ENCODE measurements at places on chromosomes 7 and 10.

DNA sequence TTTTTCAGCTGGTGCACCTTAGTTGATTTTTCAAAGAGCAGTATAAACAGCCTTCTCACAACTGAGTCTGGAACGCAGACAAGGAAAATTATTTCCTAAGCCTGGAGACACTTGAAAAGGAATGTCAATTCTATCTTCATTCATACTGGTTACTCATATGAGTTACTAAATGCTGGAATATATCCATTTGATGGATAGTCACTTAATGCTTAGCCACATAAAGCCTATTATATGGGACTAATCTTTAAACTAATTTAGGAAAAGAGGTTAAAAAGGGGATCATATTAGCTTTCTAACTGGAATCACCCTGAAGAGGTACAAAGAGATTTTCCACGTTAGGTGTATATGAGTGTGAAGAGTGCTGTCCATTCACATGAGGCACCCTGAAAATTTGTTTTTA lies 1.7 kb upstream of the HOXA4 start:
- no peak for ATAC-seq

DNA sequence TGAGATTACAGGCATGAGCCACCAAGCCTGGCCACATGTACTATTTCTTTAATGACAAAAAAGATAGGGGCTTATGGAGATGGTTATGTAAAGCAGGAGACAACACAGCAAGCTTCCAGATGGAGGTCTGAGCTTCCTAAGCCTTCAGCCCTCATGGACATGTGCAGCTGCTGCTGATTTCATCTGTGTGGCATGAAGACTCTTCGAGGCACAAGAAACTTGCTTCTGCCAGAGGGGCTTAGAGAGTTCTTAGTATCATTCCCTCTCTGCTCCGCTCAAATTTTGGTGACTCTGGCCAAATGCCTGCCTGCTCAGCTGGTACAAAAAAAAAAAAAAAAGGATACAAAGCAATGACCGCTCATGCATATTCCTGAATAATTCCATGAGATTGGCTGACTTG lies 552.5 kb downstream of the TYW1 start:
- ATAC-seq, result no peak

- ATAC-seq, result no peak
These were observed 5.6 kb downstream of the WNT16 start for GRCh38 chr7:121334376-121334775.

DNA sequence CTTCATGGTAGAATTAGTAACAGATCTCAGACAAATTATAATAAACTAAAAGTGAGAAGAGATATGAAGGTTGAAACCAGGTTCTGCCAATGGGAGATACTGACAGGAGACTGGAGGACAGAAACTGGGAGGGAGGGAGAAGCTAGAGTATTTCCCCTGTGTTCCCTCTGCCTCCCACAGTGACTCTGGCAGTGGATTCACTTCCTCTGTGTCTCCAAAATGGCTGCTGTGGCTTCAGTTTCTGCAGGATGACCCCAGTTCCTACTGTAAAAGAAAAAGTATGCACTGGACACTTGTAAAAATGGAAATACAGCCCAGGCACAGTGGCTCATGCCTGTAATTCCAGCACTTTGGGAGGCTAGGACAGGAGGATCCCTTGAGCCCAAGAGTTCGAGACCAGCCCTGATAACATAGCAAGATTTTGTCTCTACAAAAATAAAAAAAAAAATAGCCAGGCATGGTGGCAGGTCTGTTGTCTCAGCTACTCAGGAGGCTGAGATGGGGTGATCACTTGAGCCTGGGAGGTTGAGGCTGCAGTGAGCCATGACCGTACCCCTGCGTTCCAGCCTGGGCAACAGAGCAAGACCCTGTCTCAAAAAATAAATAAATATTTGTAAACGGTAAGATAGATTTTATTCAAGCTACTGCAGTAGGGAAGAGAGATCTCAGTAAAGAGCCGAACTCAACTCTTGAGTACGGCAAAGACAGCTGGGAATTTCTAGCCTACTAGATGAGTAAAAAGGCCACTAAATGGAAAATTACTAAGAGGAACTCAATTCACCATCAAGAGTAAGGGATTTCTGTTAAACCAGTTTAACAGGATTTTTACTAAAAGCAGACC lies 156.6 kb upstream of the TRIM24 start:
- ATAC-seq, result no peak

DNA sequence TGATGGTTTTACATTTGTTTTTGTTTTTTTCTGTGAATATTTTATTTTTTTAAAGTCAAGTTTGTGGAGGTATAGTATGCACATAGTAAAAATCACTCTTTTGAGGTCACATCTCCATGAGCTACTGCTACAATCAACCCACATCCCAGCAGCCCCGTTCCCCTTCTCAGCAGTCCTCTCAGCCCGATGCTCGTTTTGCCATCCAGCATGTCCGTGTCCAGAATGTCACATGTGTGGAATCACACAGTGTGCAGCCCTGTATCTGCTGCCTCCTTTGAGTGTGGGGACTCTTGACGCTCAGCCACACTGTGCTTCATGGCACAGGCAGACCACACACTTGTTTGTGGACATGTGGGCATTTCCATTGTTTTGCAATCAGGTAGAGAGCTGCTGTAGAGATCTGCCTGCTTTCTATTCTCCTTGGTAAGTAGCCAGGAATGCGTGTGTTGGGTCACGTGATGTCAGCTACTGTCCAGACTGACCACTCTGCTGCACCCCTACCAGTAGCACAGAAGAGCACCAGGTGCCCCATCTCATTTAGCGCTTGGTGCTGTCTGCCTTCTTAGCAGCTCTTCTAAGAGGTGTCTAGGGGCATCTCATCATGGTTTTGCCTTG lies 71.6 kb upstream of the CAMK2B start:
- ATAC-seq, result no peak

DNA sequence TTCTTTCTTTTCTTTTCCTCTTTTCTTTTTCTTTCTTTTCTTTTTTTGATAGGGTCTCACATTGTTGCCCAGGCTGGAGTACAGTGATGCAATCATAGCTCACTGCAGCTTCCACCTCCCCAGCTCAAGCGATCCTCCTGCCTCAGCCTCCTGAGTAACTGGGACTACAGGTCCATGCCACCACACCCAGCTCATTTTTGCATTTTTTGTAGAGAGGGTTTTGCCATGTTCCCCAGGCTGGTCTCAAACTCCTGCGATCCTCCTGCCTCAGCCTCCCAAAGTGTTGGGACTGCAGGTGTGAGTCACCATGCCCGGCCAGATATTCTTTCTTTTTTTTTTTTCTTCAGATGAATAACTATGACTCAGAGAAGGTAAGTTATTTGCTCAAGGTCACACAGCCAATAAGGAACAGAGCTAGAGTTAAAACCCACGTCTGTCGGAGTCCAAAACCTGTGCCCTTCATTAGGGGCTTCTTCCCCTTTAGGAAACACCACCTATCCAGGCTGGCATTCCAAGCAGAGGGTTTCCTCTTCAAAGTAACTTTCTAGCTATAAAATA lies 28.1 kb upstream of the DNMBP start:
- ATAC-seq, result peak; percentile 57

GRCh38 chr7:142066536-142066935 lies 45.0 kb upstream of the MGAM2 start:
- no peak for ATAC-seq

GRCh38 chr7:30596014-30596641 lies 1.4 kb downstream of the GARS1 start:
- peak; percentile 53 for ATAC-seq

DNA sequence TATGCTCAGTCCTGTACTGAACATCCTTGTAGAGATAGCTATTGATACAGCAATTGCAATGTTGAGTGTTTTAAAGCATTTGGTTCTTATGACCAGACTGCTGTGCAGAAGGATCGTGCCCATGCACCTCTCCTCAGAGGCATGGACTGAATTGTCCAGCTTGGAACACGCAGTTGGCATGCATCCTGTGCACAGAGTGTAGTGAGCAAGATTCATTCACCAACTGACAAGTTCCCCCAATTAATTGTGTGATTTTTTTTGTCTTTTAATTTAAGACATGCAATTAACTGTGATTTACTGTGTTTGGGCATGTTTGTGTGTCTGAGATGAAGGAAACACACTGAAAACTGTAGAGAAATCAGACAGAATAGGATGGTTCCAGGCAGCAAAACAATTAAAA lies 323.7 kb downstream of the CDK14 start:
- no peak for ATAC-seq

DNA sequence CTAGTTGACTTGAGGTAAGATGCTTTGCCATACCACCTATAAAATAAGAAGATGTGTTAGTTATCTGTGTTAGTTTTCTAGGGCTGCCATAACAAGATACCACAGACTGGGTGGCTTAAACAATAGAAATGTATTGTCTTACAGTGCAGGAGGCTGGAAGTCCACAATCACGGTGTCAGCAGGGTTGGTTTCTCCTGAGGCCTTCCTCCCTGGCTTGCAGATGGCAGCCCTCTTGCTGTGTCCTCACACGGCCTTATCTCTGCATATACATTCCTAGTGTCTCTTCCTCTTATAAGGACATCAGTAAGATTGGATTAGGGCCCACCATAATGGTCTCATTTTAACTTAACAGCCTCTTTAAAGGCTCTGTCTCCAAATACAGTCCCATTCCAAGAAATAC lies 192.1 kb downstream of the GATA3 start:
- ATAC-seq, result no peak

DNA sequence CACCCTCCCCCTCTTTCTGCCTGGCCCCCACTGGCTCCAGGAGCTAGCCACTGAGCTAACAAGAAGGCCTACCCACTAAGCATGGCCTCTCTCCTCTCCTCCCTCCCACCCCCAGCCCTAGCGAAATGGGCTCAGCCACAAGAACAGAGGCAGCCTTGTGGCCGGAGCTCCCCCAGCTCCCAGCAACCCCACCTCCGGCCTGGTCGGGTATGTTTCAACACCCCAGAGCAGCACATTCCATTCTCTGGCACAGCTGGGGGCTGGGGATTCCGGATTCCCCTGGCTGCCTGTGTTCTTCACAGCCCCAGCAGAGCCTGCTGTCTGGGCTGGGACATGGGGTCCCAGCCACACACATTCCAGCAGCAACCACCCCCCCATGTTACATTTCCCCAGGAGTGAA lies 9.0 kb downstream of the SFRP5 start:
- no peak for ATAC-seq

GRCh38 chr10:129605266-129605985 lies 138.4 kb downstream of the MGMT start:
- ATAC-seq, result no peak

DNA sequence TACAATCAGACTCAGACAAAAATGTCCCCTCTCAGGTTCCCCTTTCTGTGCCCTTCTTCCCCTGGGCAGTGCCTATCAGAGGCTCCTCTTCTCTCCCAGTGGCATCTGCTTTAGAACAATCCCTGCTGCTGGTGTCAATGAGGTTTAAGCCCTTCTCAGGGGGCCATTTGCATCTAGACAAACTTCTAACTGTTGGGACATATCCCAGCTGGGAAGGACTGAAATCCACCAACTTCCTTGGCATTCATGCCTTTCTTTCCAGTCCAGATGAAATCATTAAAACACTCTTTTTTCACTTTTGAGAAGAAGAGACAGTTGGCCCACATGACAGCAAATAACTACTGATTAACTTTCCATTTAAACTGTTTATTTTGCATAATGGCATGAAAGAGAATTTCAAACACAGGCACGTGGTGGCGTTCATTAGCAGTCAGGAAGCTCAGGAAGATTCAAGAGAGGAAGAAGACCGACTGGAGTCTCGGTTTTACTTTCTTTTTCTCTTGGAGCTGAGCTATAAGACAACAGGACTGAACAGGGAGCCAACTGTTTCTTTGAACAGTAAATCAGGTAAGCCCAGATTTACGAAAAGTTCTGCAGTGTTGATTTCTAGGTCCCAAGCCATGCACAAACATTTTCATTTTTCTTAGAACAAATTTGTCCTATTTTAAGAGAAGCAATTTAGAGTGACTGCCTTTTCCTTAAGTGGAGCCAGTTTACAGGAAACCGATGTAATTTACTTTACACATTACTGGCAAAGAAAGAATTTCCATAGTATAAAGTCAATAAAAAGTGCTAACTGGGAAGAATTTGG lies at the start of gene GIMAP2:
Gene GIMAP2, plus strand, starts transcription at position 488 of the 811 bp plus-strand sequence. CDS start 1,354 bp downstream, outside the sequence.
- no peak for ATAC-seq

Data from esophagus mucosa (tissue), 1 donor.